8988T (cell line): ENCODE measurements at places on chromosomes 12 and 14.

DNA sequence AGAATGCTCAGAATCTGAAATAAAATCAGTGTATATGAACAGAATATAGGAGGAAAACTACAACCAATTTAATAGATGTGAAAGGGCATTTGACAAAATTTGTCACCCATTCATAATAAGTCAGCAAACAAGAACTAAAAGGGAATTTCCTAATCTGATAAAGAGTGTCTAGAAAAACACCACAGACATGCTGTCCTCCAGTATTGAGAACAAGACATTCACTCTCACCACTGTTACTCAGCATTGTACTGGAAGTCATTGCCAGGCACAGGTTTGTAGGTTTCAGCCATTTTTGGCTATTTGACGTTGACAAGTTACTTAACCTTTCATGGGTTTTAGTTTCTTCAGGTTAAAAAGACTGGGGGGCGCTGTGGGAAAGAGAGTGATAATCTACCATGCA is 13.2 kb downstream of the EIF2S1 start:
- no peak for DNase-seq

GRCh38 chr14:106269451-106270204 is 743.2 kb downstream of the TMEM121 start:
- DNase-seq: no peak

- no peak for DNase-seq
These were observed 17.8 kb downstream of the PAPOLA start for GRCh38 chr14:96519970-96520369.

DNA sequence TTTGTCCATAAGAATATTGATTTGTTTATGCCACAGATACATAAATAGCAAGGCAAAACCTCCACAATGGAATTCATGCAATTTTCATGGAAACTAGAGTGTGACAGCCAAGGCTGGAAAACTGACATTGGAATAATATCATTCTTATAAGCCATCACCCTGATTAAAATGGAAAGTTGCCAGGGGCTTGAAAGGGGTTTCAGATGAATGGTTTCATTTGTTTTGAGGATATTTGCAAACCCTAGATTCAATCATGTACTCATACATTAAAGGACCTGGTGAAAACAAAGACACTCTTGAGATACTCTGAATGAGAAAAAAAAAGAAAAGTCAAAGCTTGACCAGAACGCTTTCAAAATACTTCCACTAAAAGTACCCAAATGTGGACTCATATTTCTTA is 205.7 kb downstream of the DIO2 start:
- DNase-seq: no peak

GRCh38 chr12:123478762-123479161 is 20.8 kb downstream of the SNRNP35 start:
- no peak for DNase-seq

DNA sequence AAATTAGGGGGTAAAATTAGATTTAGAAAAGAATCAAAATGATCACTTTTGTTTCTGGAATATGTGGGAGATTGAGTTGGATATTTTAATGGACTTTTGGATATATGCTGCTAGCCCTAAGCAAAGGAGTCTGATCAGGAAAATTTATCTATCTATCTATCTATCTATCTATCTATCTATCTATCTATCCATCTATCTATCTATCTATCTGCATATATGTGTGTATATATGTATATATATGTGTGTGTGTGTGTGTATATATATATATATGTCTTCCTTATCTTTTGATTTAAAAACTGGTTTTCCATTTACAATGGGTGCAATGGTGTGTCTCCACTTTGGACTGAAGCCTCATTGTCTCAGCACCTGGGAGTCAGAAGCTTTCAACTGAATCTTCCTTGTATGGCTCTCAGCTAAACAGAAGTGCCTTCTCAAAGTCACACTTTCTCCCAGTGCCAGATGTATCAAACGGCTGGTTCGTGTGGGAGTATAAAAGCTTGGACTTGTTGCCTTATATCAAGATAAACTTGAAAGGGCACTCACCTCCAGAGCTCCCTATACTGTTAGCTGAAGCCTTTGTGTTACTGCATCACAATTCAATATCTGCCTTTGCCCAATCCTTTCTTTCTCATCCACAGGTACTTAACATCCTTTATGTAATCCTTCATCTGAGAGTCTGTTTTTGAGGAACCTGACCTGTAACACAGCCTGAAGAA is 31.6 kb upstream of the CD69 start:
- DNase-seq: no peak

DNA sequence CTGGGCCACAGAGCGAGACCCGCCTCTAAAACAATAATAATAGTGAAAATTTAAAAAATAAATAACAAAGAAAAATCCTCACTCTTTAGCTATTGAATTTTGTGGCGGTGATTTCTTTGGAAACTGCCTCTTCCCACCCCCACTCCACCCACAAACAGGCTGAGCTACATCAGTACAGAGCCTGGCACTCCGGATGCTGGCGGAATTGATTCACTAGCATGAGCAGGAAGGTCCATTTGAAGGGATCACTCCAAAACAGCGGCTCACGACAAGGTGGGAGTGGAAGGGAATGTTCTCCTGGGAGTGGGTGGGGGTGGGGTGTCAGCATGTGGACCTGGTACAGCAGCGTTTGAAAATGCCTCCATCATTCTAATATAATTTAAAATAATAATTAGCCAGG is 26.1 kb downstream of the CCDC177 start:
- no peak for DNase-seq

- DNase-seq: peak; percentile 25
These were observed 6.1 kb downstream of the KMT2D start for GRCh38 chr12:49054524-49054923.

GRCh38 chr12:857611-858010 is 91.9 kb downstream of the RAD52 start:
- DNase-seq: no peak

DNA sequence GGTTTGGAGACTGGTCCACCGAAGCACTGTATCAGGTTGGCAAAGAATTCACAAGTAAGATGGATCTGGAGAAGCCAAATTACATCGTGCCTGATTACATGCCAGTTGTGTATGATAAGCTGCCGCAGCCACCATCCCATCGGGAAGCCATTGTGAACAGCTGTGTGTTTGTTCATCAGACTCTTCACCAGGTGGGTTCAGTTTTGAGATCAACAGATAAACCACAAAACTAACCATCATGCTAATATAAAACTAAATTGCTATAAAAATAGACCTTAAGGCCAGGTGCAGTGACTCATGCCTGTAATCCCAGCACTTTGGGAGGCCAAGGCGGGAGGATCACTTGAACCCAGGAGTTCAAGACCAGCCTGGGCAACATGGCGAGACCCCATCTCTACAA is 58.9 kb downstream of the HSP90AA1 start:
- DNase-seq: no peak

- no peak for DNase-seq
These were observed 31.3 kb downstream of the GABARAPL1 start for GRCh38 chr12:10243818-10244520.

- DNase-seq: no peak
These were observed 55.3 kb downstream of the GALNT16 start for GRCh38 chr14:69315301-69315700.

- DNase-seq: no peak
These were observed 208.0 kb downstream of the SPTSSA start for GRCh38 chr14:34254031-34254430.

DNA sequence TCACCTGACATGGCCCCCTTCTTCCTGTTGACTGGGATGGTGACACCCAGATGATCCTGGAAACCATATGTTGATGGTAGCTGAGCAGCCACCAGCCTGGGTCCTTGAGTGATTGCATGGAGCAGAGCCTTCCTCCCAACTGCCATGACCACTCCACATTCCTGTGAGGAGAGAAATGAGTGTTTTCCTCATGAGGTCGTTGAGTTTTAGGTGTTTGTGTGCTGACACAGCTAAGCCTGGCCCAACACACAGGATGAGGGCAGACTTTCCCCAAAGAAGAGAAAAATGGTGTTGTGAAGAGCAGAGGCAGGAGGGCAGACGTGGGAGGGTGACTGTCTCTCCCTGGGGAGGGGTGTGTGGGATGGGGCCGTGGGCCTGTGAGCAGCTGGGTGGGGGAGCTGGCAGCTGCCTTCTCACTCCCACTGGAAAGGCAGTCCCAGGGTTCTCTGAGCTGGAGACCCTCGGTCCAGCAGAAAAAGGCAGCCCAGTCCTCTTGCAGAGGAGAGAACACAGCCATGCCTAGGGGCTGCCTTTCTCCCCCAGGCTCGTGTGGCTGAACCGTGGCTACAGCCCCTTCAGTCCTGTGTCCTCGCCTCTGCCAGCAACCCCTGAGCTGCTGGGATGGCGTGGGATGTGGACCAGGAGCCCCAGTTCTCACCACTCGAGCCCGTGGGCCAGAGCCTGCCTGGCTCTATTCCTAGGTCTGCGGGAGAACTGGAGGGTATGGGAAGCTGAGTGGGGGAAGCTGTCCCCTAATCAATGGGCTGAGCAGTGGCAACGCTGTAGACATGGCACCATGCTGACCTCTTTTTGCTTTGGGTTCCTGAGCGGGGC is 257.0 kb downstream of the ADGRD1 start:
- DNase-seq: no peak
